ENCODE measurements at places on chromosomes 1 and 21.

- DNase-seq: no peak
Measured at GRCh38 chr1:18015719-18016118, 91.9 kb upstream of the IGSF21 start.

- peak; percentile 62 for DNase-seq
Measured at GRCh38 chr1:94092210-94092613, 28.7 kb downstream of the ABCA4 start.

DNA sequence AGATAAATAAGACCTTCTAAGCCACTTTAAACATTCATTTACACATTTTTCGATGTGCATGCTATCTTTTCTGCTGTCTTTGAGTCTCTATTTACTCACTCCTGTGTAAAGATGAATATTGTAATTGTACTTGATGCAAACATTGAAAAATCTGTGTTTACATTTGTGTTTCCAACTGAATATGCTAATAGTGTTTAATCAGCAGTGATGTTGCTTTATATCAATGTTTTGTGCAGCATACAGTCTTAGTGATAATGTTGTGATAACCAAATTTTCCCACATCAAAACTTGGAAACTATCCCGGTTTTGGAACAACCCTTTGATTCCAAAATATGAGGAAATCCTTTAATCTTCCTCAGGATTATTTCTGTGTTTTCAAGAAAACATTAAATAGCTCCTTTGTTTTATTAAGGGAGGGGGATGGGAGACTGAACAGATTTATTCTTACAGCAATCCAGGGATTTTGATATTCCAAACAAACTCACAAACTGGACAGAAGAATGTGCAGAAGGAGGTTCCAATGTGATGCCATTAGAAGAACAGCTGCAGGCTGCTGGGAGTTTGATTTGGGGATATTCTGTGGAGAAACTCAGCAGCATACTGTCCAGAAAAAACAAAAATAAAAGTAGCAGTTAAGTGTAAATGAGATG, 248.0 kb downstream of the S1PR1 start:
- DNase-seq: no peak

GRCh38 chr21:42566524-42567213, 53.0 kb downstream of the SLC37A1 start:
- no peak for DNase-seq

- DNase-seq: peak; percentile 59
Measured at GRCh38 chr1:211643324-211644212, 31.9 kb downstream of the NEK2 start.

GRCh38 chr1:212665241-212666115, 34.2 kb downstream of the BATF3 start:
- DNase-seq: peak; percentile 87

DNA sequence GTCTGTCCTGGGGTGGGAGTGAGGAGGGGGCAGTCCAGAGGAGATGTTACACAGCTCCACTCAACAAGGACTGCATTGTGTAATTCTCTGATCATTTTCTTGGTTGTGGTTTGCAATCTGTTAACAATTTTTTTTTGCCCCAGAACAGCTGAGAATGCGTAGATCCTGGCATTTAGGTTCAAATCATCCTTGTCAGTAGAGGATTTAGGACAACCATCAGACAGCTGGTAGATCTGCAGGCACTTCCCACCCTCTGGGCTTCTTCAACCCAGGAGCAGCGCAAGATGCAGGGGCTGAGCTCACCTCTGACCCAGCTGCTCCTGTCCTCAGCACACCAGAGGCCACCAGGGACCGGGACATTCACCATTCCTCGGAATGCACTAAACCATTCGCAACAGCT, 13.5 kb downstream of the BCAR3 start:
- DNase-seq: no peak

GRCh38 chr1:172658871-172659453, at the start of gene FASLG:
FASLG (plus strand) TSS chr1:172659103; CDS start chr1:172659202, 99 bp downstream.
- DNase-seq: no peak

GRCh38 chr1:175273376-175274031, 80.9 kb upstream of the KIAA0040 start:
- no peak for DNase-seq

DNA sequence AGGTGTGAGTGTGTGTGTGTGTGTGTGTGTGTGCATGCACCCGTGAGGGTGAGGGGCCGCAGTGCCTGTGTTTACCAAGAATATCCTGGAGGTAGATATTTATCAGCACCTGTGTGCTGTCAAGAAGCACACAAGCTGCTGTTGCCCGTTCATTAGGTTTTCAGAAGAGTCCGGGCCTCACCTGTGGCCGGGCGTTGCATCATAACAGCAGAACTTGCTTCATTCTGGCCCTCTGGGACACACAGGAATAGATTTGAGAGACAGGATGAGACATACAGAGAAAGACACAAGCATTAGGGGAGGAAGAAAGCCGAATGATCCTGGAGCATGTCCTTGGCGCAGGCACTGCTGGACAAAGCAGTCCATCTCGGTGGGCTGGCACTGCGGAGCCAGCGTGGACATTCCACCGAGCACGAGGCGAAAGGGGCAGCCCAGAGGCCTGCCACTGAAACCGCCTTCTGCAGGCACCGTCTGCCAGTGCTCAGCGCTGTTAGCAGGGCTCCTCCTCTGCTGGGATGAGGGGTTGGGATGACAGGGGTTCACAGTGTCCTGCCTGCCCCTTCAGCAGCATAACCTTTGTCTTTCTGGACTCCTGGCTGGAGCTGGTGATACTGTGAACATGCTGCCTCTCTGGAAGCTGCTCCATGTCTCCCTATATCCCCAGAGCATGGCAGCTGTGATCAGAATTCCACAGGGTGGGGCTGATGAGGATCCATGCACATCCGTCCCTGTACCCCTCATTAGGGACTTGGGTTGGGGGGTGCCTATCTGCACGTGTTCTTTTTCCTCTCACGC, 81.1 kb downstream of the PEX14 start:
- DNase-seq: no peak

- no peak for DNase-seq
Measured at GRCh38 chr1:116740296-116740695, 13.9 kb upstream of the CD2 start.

GRCh38 chr1:18350747-18351146, 130.0 kb upstream of the KLHDC7A start:
- no peak for DNase-seq

DNA sequence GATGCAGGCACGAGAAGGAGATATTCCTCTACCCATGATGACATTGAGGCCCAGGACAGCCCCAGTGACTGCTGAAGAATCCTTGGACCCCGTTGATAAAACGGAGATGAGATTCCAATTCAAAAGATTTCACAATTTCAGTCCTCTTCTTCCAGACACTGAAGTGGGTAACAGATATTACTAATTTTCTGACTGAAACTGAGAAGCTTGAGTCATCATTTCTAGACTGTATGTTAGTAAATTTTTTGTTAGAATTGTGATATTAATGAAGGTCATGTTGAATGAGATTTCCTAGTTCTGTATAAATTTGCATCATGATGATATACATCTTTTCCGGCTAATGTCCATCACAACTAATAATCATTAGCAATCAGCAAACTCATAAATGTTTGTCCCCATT, 185.8 kb downstream of the CHRM3 start:
- no peak for DNase-seq

- no peak for DNase-seq
Measured at GRCh38 chr1:51664421-51665240, 47.7 kb downstream of the OSBPL9 start.

Measured in Ammon's horn (tissue), 1 donor.